H54 (cell line): ENCODE measurements at places on chromosomes 2 and 18.

DNA sequence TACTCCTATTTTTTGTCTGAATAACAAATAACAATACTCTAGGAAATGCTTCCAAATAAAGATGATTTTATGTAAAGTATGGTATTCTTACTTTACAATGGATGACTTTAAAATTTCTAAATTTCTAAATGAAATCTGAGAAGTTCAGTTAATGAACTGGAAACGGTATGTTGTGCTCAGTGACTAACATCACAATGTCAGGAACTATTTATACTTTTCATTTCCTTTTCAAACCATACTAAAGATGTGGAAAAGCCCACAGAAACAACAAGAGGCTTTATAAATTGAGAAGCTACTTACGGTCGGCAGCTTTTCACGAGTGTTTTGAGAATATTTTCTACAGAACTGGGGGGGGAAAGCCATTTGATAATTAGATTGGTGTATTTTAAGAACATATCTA lies 31.1 kb downstream of the PSME4 start:
- no peak for DNase-seq

DNA sequence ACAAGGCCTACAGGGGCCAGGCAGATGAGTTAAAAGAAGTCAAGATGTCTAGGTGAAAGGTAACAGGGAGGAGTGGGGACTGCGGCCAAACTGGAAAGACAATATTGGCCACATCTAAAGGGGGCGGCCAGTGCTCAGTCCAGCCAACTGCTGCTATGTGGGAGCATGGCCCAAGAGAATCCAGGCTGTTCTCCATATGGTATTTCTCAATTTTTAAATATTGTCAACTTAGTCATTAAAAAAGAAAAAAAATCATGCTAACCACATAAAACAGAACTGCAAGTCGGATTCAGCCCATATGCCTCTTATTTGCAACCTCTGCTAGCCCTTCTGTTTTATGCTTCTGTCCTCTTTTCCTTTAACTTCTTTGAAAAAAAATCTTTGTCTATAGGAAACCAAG lies 14.8 kb downstream of the TRABD2A start:
- no peak for DNase-seq

- no peak for DNase-seq
Measured at GRCh38 chr2:208529796-208530195, 123.2 kb downstream of the PTH2R start.

DNA sequence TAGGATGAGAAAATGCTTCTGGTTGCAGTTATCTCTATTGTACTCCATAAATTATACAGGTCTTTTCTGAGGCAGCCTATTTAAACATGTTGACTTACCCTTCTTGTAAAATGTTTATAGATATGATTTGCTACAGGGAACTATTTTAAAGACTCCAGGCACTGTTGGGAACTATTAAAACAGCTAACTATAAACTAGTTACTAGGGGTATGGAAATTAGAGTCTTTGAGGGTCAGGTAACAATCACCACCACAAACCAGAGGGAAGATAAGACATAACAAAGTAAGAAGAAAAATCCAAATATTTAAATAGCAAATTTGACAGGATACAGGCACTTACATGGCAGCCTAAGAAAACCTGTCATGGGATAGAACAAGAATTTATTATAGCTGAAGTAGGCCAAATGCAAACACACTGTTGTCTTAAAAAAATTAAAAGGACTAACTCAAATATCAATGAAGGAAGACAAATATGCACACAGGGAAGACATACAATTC lies 251.0 kb upstream of the CWC22 start:
- DNase-seq = no peak

GRCh38 chr18:38318416-38318815 lies 752.8 kb upstream of the CELF4 start:
- DNase-seq = no peak

DNA sequence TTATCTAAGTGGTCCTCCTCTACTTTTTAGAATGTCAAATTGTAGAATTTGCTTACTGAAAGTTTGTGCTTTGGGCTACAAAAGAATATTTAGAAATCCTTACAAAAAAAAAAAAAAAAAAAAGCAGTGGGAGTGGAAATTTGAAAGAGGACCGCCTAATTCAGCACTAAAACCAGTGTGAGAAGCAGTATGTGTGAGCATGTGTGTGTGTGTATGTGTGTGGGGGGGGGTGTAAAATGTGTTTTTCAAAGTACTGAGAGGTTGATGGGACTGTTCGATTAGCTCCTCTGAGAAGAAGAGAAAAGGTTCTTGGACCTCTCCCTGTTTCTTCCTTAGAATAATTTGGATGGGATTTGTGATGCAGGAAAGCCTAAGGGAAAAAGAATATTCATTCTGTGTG lies at the start of gene VIT:
Gene VIT, plus strand, starts transcription at position 175 of the 400 bp plus-strand sequence. CDS start 19,664 bp downstream, outside the sequence.
- DNase-seq = no peak

GRCh38 chr18:27005589-27005988 lies 140.1 kb upstream of the AQP4 start:
- DNase-seq = no peak

GRCh38 chr2:222842491-222843174 lies 18.2 kb upstream of the ACSL3 start:
- DNase-seq = no peak

GRCh38 chr2:19899985-19900930 lies 1.5 kb downstream of the TTC32 start:
- DNase-seq = no peak

DNA sequence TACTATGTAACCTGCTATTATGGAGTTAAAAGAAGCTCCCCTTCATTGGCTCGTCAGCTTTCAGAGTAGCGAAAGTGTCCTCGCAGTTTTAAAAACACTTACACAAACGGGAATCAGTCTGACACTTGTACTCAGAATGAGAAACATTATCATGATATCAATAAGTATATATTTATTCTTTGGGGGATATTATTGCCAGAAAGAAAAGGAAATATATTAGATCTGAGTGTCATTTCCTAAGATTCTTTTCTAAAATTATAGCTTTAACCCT lies 584.5 kb downstream of the ZEB2 start:
- DNase-seq = no peak

GRCh38 chr2:186714611-186715010 lies 20.8 kb downstream of the FAM171B start:
- DNase-seq = no peak

DNA sequence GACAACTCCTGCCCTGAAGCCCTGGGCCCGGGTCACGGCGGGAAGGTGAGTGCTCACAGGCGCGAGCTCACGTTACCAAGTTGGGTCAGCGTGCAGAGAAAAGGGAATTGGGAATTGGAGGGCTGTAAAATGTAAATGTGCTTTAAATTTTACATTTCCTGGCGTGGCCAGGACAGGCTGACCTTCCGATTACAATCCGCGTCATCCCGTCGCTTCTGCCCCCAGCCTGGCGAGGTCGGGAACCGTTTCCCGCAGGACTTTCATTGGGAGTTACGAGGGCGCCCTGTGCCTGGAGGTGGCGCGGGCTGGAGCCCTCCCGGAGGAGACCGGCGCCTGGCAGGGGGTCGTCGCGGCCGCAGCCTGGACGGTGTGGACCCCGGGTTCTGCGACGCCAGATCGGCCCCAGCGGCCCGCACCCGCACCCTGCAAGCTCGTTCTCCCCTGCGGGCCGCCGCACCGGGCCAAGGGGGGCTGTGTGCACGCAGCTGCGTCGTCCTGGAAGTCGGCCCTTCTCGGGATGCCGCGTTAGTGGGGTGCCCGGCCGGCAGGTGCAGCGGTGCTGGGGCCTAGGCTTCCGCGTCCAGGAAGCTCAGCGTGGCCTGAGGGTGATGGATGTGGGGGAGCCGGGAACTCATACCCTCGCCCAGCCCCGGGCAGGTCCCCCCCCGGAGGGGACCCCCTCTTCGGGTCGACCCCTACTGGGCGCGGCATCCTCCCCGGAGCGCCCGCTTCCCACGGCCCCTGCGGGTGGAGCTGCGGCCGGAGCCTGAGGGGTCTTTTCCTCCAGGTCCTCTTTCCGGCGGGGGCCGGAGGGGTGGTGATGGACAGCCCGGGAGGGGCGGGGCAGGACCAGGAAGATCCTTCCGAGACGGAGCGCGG lies 63.9 kb downstream of the LRRFIP1 start:
- no peak for DNase-seq

- peak; percentile 11 for DNase-seq
Measured at GRCh38 chr2:159506764-159507440, 109.4 kb downstream of the BAZ2B start.

GRCh38 chr2:62296034-62296831 lies 100.3 kb downstream of the B3GNT2 start:
- no peak for DNase-seq

GRCh38 chr18:28281400-28281799 lies 104.5 kb upstream of the CDH2 start:
- no peak for DNase-seq

DNA sequence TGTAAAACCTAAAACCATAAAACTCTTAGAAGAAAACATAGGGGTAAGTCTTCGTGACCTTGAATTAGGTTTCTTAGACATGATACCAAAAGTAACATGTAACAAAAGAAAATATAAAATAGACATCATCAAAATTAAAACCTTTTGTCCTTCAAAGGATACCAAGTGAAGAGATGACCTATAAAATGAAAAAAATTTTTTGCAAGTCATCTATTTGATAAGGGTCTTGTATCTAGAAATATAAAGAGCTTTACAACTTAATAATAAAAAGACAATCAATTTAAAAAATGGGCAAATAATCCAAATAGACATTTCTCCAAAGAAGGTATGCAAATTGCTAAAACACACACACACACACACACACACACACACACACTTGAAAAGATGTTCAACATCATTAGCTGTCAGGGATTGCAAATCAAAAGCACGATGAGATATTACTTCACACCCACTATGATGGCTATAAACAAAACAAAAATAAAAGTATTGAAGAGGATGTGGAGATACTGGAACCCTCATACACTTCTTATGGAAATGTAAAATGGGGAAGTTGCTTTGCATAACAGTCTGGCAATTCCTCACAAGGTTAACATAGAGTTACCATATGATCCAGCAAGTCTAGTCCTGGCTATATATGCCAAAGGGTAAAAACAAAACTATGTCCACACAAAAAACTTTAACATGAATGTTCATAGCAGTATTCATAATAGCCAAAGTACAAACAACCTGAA lies 23.3 kb downstream of the SPDYA start:
- no peak for DNase-seq

DNA sequence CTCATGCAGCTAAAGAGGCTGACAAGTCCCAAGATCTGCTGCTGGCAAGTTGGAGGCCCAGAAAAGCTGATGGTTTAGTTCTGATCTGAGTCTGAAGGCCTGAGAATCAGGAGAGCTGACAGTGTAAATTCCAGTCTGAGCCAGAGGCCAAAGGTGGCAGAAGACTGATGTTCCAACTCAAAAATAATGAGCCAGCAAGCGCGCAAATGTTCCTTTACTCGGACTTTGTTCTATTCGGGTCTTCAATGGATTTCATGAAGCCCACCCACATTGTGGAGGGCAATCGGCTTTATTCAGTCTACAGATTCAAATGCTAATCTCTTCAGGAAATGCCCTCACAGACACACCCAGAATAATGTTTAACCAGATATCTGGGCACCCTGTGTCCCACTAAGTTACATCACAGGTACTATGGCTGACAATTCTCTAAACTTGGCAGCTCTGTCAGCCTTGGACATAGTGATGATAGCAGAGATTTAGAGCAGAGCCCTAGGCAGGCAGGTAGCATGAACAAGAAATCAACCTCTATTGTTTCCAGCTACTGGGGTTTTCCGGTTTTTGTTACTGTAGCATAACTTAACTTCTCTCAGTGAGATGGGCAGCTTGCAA lies 318.5 kb downstream of the HRH4 start:
- DNase-seq = no peak

DNA sequence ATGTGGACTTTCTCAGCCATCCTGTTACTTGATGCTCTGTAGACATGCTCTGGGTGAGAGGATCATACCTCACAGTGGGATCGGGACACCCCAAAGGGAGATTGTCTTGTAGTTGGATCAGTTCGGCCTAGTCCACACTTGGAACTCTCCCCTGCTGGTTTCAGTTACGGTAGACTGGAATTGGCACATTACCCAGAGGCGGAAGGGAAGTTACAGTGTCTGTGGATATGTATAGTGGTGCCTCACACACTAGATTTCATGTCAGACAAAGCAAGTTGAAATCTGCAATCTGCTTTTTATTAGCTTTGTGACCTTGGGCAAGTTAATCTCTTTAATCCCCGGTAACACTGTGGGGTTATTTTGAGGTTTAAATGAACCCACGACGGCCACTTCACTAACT lies 16.2 kb upstream of the CTAGE1 start:
- DNase-seq = no peak

DNA sequence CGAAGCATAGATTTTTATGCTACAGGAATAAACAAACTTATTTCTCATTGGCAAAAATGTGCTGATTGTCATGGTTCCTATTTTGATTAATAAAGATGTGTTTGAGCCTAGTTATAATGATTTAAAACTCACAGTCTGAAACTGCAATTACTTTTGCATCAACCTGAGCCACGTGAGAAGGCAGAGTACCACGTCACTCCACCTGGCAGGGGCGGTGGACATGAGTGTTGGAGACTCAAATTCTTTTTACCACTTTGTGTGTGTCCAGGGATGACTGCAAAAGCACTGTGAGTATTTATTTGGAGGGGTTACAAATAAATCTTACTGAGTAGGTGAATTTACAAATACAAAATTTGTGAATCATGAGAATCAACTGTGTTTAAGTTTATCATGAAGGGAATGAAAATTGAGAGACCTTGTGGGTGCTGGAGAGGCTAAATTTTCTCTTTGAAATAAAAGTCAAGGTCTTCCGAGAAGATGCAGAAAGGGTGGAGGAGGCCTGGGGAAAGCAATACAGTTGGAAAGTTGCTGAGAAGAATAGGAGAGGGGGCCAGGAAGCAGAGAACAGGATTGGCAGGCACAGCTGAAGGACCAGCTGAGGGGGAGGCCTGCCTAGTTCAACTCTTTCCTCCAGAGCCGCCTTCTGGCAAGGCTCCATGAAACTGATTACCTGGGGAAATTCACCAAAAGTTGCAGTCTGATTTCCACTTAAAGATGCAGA lies 316.4 kb downstream of the MYCN start:
- no peak for DNase-seq
